ENCODE measurements at places on chromosomes 3 and 15. TPM values are rescaled to one million over a fixed set of nuclear protein-coding genes. Genes with fewer than 3 reads are reported as not detected.

DNA sequence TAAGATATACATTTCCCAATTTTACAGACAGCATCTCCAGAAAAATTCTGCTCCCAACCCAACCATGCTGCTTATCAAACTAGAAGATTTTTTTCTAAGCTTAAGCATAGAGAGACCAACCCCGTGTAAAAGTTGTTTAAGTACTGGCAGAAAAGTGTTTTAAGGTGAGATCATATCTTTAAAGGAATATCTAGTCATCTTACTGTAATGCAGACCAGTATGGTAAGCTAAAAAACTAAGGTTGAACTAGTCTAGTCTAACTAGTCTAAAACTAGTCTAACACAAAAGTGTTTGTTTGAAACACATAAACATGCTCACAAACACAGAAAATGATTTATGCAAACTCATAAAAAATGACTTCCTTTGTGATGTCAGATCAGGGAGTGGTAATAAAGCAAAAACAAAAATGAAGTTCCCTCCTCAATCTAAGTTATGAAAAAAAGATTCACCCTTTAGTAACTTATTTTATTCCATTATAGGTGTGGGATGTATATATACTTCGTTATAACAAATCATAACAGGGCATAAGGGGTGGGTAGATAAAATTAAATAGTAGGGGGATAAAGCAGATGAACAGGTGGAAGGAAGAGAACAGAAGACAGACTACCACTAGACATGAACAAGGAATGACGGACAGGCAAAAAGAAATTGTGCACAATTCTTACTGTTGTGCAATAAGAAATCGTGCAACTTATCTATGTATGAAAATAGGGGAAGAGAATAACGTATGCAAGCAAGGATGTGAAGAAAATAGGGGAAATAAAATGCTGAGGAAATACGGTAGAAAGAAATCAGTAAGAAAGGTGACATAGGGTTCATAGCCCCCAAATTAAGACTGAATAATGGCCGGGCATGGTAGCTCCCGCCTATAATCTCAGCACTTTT, 10.0 kb downstream of the MYO5A start:
- no peak for DNase-seq

GRCh38 chr15:65991721-65992483, 122.6 kb downstream of the RAB11A start:
- no peak for DNase-seq

- DNase-seq: peak; percentile 66
Measured at GRCh38 chr3:165279471-165279870, 83.3 kb upstream of the SLITRK3 start.

POLR2M gene
- total RNA-seq: 40.1 TPM

GRCh38 chr3:160643994-160644393, 33.0 kb upstream of the ARL14 start:
- no peak for DNase-seq

- no peak for DNase-seq
Measured at GRCh38 chr3:138465925-138466324, 31.5 kb downstream of the ESYT3 start.

DNA sequence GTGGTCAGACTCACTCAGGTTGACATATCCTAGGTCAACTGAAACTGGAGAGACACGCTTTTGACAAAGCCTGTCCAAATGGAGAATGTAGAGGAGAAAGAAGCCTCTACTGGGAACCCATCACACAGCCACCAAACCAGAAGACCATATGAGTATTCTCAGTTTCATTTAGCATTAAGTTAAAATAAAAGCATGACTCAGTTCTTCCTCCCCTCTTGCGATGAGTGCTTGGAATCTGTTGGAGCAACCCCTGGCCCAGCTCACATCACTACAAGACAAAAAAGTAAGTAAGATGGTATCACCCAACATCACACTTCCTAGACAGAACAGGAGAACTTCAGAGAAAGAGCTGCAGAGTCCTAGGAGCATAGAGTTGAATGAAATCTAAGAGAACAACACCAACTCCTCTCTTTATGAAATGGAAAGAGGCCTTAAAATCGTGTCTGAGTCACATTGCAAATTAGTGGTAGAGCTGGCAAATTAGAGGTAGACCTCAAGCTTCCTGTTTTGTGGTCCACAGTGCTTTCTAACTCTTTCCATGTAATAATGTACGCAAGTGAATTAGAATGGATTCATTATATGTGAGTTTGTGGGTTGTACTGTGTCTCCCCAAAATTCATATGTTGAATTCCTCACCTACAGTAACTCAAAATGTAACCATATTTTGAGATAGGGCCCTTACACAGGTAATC, 51.2 kb downstream of the FGF12 start:
- DNase-seq: no peak

KBTBD13 gene
- total RNA-seq: not detected

- DNase-seq: no peak
Measured at GRCh38 chr15:38254051-38254883, 1.6 kb downstream of the SPRED1 start.

APOD gene
- not detected for total RNA-seq

DNA sequence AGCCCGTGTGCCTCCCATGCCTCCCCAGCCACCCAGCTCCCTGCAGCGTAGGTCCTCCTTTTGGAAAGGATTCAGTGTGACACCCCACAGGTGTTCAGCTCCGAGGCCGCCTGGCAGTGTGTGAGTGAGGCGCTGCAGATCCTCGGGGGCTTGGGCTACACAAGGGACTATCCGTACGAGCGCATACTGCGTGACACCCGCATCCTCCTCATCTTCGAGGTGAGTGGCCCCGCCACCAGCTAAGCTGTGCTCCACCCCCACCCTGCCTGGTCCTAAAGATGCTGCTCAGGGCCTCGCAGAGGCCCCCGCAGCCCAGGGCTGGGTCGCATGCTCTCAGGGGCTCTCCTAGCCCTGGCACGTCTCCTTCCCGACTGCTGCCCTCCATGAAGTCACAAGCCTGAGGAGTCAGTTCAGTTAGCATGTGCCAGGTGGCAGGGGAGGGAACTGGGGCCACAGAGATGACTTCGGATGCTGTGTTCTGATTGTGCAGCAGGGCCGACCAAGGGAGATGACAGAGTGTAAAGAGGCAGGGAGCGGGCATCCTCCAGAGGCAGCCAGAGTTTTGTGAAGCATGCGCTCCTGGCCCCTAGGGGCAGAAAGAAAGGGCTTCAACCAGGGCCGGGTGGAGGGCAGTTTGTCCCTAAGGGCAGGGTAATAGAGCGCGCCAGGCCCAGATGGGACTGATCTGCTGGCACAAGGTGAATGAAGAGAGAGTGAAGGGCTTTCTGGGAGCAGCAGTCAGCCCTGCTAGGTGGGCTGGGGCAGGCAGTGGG, 26.8 kb downstream of the ACAD9 start:
- DNase-seq: no peak

DNA sequence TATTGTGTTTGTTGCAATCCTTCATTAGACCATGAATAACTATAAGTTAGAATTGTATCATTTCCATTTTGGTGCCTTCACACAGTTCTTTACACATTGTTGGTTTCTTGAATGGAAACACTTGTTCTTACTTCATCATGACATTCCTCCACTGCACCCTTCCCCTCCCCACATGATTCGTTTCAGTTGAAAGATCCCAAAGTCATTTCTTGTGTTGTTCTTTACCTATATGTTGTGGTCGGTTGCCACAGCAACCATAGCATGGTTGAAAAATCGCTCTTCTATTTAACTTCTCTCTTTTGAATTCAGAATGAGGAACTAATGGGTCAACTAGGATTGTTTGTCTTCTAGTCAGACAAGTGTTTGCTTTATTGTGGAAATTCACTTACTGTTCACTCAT, 103.3 kb downstream of the IL1RAP start:
- peak; percentile 19 for DNase-seq

- no peak for DNase-seq
Measured at GRCh38 chr3:156859578-156859977, 33.4 kb downstream of the LEKR1 start.

- peak; percentile 44 for DNase-seq
Measured at GRCh38 chr3:29515451-29515850, 234.6 kb downstream of the RBMS3 start.

TMCO5A gene
- total RNA-seq: not detected

DNA sequence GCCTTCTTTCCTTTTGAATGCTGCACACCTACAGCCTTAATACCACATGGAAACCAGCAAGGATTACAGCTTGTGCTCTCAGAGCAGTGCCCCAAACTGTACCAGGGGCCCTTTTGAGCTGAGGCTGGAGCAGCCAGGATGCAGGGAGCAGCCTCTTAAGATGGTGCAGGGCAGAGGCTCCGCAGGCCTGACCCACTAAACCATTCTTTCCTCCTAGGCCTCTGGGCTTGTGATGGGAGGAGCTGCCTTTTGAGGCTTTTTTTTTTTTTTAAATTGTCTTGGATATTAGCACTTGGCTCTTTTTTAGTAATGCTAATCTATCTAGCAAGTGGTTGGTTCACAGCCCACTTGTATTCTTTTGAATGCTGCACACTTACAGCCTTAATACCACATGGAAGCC, 37.7 kb downstream of the PFN2 start:
- DNase-seq: no peak

DNA sequence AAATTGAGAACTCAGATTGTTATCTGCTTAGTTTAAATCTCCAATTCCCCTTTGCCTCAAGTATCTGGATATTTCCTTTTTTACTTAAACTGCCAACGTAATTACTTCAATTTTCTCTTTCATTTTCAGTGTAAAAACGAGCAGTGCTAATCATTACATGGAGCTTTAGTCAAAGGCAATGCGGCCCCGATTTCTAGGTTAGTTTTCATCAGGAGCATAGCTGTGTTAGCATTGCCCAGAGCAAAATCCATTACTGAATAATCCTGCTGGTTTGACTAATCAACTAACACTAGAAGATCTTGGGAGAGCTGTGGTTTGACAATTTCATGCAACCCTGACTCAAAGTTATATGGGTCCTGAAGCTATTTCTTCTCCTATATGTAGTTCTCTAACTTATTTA, 46.2 kb downstream of the ZPLD1 start:
- DNase-seq: peak; percentile 18

GRCh38 chr3:159091936-159092335, 290.1 kb downstream of the MFSD1 start:
- DNase-seq: no peak

GRCh38 chr3:161035711-161036110, 69.4 kb downstream of the B3GALNT1 start:
- peak; percentile 56 for DNase-seq

GRCh38 chr3:132034486-132035464, at the start of gene CPNE4:
CPNE4 (minus strand) TSS chr3:132035014.
- DNase-seq: peak; percentile 18

DNA sequence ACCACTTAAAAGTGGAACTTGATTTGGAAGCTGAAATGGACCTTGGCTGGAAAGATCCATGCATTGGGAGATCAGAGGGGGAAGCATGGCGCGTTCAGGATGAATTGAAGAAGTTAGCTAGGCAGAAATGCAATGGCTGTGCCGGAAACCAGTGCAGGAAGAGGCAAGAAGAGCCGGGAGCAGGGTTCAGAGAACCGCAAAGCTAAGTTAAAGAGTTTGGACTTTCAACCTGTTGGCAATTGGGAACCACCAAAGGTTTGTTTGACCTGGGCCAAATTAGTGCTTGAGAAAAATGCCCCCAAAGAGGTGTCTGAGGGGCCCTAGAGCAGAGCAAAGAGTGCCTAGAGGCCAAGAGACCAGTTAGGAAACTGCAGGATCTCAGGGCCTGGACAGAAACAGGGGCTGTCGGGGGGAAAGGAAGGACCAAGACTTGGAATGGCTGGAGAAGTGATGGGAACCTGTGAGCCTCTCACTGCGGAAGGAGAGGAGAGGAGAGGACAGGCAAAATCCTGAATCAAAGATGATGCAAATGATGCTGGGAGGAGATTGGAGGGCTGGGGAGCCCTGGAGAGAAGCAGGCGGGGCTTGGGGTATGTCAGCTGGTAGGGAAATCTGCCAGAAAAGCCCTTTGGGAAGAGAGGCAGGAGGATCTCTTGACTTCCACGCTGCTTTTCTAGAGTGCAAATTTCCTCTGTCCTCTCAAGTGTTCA, 49.3 kb downstream of the FAM174B start:
- no peak for DNase-seq

DNA sequence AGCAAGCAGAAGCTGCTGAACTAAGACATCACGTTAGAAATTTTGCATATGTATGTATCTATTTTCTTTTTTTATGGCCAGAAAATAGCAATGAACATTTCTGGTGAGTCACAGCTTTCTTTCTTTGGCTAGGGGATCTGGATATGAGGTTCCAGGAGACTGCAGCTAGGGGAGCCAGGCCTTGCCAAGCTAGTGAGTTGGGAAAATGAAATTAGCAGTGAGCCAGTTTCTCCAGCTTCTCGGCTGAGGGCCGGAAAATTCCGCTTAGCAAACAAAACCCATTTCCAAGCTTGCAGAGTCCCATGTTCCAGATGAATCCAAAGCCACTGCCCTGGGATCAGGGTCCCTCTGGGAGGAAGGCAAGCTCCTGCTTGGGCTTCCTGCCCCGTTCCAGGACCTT, 137.6 kb downstream of the SRGAP3 start:
- DNase-seq: no peak

All from kidney epithelial cell (primary cell).